ENCODE measurements at places on chromosomes 12 and 14.

- peak; percentile 28 for DNase-seq
Observed at GRCh38 chr12:89636052-89636775, 72.4 kb downstream of the ATP2B1 start.

DNA sequence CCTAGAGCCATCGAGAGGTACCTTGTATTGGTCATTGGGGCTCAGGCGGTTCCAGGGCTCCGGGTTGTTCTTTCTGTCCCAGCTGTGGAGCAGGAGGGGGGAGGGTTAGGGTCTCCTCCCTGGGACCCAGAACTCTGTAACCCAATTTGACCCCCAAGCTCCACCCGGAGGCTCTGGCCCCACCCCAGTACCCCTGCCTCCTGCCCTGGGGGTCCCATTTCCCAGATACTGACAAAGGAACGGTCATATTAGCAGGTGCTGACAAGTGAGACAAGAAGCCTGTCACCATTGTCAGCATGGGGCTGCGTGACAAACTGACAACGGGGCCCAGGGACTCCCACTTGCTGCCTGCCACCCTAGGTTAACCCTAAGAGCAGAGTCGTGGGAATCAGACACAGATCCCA, 6.2 kb downstream of the SHMT2 start:
- DNase-seq, result no peak

DNA sequence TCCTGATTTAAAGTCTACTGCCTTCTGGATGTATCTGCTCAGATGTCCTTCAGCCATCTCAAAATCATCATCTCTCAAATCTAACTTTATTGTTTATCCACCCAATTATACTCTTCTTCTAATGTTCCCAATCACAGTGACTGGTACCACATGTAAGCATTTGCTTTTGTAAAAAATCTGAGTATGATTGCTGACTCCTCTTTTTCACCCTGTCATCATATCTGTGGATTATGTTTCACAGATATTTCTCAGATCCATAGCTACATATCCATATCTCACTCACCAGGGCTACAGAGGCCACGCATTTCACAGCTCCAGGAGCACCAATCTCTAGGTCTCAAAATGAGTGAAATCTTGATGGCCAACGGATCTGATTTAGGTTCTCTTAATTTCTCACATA, 76.1 kb downstream of the DHRS2 start:
- DNase-seq, result no peak

DNA sequence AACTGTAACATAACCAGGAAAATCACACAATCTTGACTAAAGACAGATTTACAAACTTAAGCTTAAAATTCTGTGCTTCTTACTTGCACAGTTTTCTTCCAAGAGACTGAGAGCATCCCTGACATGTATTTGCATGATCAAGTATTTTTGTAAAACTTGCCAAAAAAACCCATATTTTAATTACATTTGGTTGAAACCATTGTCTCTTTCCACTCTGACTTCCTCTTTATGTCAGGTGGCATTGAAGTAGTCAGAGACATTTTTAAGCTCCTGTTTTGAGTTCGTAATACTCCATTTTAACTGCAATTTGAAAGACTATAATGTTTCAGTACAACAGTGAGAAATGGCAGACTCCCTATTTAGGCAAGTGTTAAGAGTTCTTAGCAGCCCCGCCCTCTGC, 103.6 kb downstream of the ATXN7L3B start:
- DNase-seq, result no peak

DNA sequence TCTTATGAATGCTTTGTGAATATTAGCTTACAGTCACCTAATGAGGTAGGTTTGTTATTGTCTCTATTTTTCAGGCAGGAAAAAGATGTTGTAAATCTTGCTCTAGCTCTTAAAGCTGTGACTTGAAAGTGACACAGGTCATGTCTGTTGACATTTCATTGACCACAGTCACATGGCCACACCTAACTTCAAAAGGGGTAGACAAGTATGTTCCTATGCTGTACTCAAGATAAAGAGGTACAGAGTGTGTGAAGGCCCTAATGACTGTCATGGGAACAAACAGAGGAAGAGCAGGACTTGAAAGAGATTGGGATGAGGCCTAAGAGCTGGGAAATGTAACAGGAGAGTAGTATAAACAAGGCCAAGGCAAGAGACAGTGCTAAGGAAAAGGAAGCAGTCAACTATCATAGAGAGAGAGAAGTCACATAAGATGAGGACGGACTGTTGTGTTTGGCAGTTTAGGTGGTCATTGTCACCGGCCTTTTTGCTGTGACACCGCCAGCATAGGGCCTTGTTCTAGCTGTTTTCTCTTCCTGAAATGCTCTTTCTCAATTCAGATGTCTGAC, 181.0 kb downstream of the CFAP54 start:
- DNase-seq, result no peak

DNA sequence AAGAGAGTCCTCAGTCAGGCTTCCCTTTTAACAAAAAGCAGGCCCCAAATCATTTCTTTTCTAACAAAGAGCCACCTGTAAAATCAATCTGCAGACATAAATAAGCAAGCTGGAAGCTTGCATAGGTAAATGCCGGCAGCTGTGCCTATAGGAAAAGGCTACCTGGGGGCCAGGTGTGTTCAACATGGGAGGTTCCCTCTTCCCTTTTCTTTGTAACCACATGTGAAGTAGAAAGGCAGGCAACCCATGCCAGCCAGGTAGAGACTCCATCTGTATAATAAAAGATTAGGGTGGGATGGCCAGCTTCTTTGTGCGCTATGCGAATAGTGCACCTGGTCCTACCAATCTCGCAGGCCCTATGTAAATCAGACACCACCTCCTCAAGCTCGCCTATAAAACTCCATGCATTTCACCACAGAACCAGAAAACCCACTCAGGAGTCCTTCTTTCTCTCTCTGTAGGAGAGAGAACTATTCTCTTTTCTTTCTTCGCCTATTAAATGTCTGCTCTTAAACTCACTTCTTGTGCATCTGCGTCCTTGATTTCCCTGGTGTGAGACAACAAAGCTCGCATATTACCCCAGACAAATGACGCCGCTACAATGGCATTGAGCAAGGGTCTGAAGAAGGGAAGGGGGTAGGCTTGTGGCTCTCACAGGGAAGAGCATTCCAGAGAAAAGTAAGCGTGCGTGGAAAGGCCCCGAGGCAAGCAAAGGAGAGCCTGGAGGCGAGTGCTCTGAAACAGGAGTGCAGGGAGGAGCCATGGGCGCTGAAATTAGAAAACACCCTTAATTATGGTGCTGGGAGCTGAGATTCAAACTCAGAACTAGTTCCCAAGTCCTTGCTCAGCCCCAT, 67.2 kb downstream of the TTC9 start:
- DNase-seq, result no peak

DNA sequence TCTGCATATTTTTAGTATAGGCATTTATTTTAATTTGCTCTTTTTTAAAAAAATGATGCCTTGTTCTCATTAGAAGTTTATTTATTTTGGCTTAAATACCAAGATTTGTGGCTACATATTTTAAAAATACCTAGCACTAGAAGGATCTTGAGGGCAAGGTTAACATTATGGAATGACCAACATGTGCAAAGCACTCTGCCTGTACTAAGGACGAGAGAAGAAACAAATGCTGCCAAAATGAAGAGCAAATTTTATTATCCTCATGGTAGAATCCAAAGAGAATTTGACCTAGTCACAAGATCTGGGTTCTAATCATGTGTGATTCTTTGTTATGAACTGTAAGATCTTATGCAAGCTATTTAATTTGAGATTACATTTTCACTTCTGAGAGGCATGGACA, 2.8 kb downstream of the CAND1 start:
- DNase-seq, result peak; percentile 90

- DNase-seq, result peak; percentile 29
Observed at GRCh38 chr12:122333142-122334087, 67.1 kb upstream of the VPS33A start.

- peak; percentile 78 for DNase-seq
Observed at GRCh38 chr12:121893961-121894460, 5.4 kb downstream of the PSMD9 start.

DNA sequence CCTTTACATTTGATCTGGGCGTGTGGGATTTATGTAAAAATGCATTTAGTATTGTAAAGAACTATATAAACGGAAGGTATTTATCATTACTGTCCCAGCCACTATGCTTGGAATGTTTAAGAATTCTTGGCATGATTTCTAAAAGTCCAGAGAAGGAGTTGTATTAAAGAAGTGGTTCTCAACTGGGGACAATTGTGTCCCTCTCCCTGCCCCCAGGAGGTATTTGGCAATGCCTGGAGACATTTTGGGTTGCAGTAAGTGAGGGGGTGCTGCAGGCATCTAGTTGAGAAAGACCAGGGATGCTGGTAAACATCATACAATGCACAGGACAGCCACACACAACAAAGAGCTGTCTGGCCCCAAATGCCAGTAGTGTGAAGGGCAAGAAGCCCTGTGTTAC, 7.2 kb downstream of the SLC38A1 start:
- DNase-seq, result no peak

DNA sequence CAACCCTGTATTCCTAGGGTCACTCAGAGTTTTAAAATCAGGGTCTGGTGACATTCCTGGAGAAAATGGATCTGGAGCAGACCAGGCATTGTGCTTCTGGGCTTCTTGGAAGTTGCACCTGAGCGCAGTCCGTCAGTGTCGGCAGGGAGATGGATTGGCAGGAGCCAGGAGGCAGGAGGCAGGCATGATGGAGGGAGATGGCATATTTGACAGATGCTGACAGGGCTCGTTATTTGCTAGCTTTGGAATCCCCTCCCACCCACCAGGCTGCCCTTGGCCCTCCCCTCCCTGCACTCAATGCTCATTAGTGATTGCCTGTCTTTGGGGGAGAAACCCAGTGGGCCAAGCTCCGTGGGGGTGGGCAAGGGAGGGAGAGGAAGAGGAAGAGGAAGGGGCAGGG, 4.7 kb downstream of the CISTR start:
- no peak for DNase-seq

DNA sequence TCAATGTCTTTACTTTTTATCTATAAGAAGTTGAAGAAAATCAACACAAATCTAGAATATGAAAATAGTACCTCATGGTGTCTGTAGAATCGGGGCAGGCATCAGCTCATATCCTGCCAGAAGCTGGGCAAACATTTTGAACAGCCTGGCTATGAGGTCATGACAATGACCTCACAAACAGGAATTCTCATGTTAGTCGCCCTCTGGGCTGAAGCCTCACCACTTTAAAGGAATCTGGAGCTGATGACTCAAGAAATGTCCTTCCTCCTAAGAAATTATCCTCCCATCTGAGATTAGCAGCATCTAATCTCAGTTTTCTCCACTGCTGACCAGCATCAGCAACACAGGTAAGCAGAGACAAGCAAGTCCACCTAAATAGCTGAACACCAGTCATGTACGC, 27.1 kb downstream of the CLIP1 start:
- peak; percentile 77 for DNase-seq

DNA sequence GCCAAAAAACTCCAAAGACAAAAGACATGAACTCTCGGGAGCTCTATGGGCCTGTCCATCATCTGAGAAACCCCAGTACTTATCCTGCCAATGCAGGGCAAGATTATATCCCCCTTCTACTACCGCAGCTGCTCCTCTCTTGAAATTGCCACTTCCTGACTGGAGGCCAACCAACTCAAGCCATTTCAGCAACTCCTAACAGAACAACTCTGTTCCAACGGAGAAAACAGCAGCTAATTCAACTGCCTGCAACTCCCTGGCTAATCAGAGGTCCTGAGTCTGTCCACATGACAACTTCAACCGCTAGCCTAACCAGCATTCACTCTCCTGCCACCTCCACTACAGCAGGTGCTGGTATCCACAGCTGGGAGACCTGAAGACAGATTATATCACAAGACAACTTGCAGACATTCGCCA, 24.1 kb downstream of the CEP83 start:
- peak; percentile 9 for DNase-seq

GRCh38 chr14:99424306-99424877, 56.3 kb downstream of the SETD3 start:
- DNase-seq, result no peak

DNA sequence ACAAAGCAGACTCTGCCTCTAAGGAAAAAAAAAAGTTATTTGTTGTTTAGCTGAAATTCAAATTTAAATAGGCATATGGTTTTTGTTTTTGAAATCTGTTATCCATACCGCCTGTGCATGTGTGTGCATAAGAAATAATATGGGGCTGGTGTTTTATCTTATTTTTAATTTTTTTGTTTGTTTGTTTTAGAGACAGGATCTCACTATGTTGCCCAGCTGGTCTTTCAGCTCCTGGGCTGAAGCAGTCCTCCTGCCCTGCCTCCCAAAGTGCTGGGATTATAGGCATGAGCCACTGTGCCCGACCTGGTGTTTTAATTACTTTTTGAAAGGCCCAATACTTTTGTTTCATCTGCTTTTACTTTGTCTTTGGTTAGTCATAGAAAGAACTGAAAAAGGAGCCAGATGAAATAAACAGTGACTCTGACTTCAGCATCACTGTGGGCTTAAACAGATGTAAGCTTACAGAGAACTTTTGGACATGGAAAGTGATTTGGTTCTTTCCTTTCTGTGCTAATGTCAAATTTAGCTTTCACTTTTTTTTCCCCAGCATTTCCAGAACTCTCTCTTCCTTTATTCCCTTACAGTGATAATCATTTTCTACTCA, 37.2 kb downstream of the SUPT16H start:
- DNase-seq, result peak; percentile 12

GRCh38 chr12:6182279-6182898, 17.8 kb upstream of the CD9 start:
- DNase-seq, result peak; percentile 87

GRCh38 chr12:79414252-79414651, 276.5 kb downstream of the PAWR start:
- no peak for DNase-seq

GRCh38 chr14:96051642-96052540, 12.7 kb downstream of the C14orf132 start:
- DNase-seq, result no peak

DNA sequence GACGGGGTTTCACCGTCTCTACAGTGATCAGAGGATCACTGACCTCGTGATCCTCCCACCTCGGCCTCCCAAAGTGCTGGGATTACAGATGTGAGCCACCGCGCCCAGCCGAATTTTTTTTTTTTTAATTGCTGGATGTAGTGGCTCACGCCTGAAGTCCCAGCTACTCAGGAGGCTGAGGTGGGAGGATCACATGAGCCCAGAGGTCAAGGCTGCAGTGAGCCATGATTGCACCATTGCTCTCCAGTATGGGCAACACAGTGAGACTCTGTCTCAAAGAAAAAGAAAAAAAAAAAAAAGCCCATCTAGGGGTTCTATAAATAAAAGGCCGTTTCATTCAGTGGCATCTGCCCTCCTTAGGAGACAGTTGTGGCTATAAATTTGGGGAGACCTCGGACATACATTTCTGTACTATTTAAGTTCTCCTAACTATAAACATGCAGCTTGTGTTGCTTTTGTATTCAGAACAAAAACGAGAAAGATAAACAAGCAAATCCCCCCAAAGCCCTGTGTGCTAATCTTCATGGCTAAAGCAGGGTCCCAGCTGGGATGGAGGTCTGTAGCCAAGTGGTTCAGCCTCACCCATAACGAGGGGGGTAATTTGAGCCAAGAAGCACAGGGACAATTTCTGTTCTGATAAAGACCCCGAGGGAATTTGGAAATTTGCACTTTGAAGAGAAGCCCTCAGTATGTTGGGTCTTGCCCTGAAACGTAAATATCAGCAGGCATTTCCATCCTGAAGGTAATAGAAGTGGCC, 35.0 kb upstream of the BCL7A start:
- DNase-seq, result no peak

Measured in choroid plexus epithelial cell (primary cell).